ENCODE measurements at places on chromosomes 4 and X.

DNA sequence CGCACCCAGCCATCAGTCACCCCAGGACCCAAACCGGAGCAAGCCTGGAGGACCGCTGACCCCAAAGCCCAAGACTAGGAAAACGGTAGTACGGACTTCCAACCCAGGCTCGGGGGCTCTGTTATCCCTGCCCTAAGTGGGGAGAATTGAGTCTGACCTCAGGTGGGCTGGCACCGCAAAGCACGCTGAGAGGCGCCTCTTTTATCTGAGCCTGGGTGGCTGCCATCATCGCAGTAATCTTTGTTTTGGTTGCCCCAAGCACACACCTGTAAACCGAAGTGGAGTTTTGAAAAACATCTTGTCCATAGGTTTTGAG, 894 bp upstream of the SH3RF1 start:
- DNase-seq, result no peak

DNA sequence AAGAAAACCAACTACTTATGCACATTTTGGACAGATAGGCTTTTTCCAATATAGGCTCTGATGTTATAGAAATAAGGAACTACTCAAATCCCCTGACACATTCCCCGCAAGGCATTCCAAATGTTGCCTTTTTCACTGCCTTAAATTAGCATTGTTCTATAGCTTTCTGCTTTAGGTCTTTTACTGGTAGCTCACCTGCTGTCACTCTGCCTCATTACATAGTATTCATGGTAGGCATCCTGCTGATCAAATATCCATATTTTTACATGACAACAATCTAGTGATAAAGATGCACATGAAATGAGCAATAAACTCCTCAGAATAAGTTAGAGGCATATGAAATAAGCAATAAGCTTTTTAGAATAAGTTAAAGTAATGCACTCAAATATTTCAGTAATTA, 542.7 kb downstream of the FAM133A start:
- no peak for DNase-seq

GRCh38 chrX:54495814-54496516, at the start of gene FGD1:
Gene FGD1 (minus strand): TSS chrX:54496234. CDS start chrX:54495432, 802 bp downstream.
- peak; percentile 84 for DNase-seq

DNA sequence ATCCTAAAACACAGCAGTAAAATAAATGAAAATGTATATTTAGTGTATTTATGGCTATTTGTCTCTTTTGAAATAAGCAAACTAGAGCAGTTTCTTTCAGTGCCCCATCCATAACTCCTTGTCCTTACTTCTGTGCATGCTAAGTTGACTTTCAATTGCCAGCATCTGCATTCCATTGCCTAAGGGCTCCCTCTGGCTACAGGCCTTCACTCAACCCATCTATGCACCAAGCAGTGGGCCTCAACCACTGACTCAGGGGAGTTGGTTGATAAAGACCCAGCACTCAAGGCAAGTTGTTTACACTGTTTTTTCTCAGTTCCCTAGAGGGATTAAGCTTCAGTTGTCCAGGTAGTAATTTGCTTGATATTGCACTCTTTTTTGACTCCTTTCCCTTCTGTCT, 265.7 kb downstream of the IQCM start:
- DNase-seq, result no peak

DNA sequence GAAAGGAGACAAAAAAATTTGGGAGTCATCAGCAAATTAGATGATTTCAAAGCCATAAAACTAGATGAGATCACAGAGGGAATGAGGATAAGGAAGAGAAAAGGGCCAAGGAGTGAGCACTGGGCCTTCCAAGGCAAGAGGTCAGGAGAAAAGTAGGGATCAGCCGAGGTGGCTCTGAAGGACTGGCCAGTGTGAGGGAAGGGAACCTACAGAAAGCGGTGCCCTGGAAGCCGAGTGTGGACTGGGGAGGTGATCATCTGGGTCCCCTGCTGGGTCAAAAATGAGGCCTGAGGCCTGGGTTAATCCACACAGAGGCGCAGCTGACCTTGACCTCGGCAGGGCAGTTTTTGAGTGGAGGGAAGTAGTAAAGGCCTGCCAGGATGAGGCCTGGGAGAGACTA, 133.8 kb downstream of the SMIM20 start:
- DNase-seq, result no peak

DNA sequence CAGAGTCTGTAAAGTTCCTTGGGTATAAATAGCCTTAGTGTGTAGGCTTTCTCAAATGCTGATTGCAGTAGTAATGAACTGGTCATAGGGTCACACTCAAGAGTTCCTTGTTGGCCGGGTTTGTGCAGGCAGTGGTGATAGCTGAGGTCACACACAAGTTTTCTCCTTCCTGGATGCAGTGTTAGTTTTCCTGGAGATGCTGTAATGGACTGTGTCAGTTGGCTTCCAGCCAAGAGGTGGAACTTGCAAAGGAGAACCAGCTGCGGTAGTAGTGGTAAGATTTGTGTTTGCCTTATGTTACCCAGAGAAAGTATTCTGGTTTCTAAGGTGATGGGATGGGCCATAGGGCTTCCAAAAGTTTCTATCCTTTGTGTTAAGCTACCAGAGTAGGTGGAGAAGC, 409.8 kb upstream of the FRG1 start:
- no peak for DNase-seq

DNA sequence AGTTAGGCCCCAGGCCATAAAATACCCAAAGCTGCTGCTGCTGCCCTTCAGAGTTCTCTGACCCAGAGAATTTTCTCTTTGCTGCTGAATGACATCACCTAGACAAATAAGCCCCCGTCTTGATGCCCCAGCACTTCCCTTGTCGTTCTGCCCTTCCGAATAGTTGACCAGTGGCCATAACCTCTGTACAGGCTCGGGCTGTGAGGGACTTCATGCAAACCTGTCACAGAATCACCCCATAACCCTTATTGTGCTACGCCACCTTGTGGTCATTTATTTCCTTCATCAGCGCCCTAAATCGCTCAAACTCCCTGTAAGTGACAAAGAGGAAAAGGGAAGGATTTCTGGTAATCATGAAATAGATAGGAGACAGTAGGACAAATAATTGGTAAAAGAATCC, 18.8 kb downstream of the SPACA5 start:
- peak; percentile 51 for DNase-seq

DNA sequence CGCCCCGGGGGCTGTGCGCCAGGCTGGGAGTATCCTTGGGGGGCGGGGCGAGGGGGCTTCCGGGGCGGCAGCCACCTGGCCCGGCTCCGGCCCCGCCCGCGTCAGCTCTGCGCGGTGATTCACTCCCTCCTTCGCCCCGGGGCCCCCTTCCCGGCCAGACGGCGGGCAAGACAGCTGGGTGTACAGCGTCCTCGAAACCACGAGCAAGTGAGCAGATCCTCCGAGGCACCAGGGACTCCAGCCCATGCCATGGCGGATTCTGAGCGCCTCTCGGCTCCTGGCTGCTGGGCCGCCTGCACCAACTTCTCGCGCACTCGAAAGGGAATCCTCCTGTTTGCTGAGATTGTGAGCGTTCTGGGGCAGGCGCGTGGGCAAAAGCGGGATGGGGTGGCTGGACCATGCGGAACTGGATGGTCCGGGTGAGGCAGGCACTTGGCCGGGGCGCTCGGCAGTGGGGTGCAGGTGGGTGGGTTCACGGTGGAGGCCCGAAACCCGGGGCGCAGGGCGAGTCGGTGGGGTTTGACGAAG, at the start of gene PLP2:
Gene PLP2 (plus strand): TSS at position 147 of the 528 bp plus-strand sequence. CDS start 103 bp downstream, at position 250.
- peak; percentile 25 for DNase-seq

- no peak for DNase-seq
Measured at GRCh38 chr4:661881-662761, 12.0 kb downstream of the ATP5ME start.

DNA sequence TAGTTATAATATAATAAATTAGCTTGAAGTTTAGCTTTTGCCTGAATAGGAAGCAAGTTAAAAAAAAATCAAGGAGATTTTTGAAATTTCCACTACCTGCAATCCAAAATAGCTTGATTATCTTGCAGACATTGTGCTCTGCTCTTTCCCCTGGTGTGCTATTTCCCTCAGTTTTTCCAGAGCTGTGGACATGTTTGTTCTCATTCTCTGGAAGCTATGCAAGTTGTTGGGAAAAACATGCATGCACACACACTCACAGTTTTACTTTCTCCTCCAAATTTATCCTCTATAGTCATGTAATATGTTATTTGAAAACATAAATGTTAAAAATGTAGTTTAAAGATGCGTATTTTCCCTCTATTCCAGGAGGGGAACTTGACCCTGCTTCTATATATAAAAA, 225.8 kb upstream of the ARSJ start:
- no peak for DNase-seq

GRCh38 chr4:104044369-104044768, 324.6 kb upstream of the TACR3 start:
- no peak for DNase-seq

- no peak for DNase-seq
Measured at GRCh38 chr4:1096841-1097240, 16.5 kb downstream of the RNF212 start.

GRCh38 chr4:97073194-97073593, 1070.1 kb downstream of the STPG2 start:
- no peak for DNase-seq

GRCh38 chr4:10173037-10173753, 56.6 kb upstream of the WDR1 start:
- DNase-seq, result no peak

DNA sequence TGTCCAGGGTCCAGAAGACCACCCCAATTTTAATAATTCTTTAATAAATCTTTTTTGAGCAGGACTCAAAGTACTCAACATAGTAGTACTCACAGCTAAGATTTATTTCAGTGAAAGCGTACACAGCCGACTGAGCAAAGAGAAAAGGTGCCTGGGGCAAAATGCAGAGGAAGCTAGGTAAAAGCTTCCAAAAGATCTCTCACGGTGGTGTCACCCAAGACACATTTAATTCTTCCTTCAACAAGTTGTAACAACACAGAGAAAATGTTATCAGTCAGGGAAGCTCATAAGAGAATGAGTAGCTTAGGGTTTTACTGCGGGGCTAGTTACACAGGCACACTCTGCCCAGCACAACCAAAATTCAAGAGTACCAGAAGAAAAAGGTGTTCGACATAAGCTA, 201.1 kb downstream of the OPHN1 start:
- no peak for DNase-seq

DNA sequence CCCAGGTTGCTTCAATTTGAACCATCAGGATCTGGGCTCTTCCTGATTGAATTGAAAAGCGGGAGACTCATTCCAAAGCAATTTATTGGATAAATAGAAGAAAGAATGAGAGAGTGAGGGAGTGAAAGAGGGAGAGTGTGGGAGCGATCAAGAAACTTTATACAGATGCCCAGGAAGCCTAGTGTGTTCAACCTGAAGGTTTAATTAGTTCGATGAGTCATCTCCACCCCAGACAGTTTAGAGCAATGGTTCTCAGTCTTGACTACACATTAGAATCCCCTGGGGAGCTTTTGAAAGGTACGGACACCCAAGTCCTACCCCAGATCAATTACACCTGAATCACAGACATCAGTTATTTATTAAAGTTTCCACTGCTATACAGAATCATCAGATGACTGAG, 61.5 kb downstream of the GEMIN8 start:
- no peak for DNase-seq

DNA sequence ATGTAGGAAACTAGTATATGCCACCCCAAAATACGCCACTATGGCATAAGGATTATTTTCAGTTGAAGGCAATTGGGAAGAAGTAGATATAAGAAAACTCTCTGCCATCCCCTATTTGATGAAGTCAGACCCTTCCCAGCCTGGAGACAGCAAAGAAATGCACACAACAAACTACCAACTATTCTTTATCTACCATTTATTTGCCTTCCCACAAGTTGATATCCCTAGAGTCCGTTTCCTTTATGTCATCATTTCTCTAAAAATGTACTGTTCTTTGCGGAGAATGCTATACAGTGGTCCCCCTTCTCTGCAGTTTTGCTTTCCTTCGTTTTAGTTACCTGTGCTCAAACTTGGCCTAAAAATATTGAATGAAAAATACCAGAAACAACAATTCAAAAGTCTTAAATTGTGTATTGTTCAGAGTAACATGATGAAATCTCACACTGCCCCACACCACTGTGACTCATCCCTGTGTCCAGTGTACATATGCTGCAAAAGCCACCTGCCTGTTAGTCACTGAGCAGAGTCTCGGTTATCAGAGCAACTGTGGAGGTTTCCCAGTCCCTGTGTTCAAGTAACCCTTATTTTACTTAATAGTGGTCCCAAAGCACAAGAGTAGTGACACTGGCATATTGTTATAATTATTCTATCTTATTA, 152.3 kb downstream of the WDFY3 start:
- no peak for DNase-seq

DNA sequence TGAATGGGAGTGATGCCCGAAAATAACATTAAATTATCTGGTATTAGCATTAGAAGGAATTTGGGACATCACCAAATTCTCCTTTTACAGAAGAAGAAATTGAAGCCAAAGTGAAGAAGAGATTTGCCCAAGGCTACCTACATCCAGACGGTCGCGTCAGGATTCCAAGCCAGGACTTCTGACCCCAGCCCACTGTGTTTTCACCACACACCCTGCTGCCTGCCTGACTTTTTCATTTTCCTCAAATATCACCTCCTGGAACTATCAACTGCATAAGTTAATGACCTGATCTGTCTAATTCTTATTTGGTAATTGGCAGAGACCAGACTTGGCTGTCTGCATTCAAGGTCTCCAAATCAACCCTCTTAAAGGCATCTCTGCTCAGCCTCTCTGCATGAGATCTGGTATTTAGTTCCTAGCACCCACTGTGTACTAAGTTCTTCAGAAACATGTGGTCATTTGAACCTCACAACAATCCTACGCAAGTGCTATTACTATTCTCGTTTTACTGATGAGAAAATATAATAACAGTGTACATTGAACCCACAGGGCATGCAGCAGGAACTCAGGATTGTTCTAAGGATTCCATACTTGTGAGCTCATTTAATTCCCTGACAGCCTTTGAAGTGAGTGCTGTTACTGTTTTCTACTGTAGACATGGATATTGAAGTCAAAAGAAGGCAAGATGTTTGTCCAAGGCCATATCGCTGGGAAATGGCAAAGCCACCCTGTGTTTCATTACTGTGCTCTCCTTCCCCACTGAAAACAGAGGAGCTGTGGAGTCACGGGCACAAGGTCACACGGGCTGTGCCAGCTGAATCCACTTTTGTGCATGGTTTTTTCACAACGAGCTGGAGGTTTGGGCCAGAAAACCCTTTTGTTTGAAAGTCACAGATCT, 195.2 kb upstream of the C1QTNF7 start:
- DNase-seq, result peak; percentile 8

DNA sequence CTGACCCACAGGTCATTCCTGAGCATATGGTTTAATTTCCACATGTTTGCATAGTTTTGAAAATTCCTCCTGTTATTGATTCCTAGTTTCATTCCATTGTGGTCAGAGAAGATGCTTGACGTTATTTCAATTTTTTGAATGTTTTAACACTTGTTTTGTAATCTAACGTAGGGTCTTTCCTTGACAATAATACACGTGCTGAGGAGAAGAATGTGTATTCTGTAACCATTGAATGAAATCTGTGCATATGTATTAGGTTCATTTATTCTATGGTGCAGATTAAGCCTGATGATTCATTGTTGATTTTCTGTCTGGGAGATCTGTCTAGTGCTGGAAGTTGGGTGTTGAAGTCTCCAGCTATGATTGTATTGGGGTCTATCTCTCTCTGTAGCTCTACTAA, 486.4 kb upstream of the RPS6KA3 start:
- DNase-seq, result no peak

Data from cerebellum (tissue), 4 donors.